Heart left ventricle (tissue), 16 donors: ENCODE measurements at places on chromosomes 7 and 10. TPM values are rescaled to one million over a fixed set of nuclear protein-coding genes. Genes with fewer than 3 reads are reported as not detected.

NUPR2 gene
- total RNA-seq = not detected

DNA sequence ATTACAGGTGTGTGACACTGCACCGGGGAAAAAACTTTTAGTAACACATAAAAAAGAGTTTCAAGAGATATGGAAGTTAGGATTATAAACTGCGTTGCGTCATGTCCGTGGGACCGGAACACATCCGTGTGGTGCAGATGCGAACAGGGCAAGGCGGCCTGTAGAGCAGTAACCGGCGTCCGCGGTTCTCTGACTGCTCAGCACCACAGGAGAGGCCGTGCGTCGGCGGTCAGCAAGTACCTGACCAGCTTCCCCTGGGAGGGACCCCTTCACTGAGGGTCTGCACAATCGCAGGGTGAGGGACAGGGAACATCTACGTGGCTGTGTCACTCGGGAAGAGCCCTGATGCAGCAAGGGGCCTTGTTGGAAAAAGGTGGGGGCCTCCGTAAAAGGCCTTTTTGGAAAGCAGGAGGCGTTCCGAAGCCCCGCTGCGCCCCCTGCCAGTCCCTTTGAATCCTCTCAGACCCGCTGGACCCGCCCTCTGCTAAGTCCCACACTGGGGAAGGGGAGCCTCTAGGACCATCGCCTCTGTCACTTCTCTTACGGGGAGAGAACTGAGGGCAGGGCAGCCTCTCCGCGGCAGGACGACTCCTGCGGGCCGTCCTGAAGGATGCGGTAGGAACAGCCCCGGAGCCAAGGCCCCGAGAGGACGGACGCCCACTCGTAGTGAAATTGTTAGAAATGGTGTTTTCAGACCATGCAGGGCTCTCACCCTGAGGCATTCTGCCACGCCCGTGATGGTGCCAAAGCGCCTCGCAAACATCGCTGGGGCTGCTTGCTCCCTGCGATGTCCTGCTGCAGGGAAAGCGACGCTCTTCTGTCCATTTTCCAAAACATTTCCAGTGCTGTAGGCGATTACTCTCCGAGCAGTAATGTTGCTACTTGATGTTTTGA is 771.6 kb upstream of the COBL start:
- no peaks in the 10 kb centered on the region for H3K36me3 ChIP-seq
- H3K27me3 ChIP-seq = peaks cover 10% of the 10 kb centered on the region
- peak overlapping the region; percentile 20 for H3K4me3 ChIP-seq
- H3K4me1 ChIP-seq = no peaks in the 10 kb centered on the region
- DNase-seq = no peak

PNLIPRP1 gene
- total RNA-seq = not detected

GRCh38 chr10:350981-351501 is 215.8 kb downstream of the ZMYND11 start:
- no peak for DNase-seq
- H3K4me3 ChIP-seq = no peak overlapping the region
- H3K4me1 ChIP-seq = no peaks in the 10 kb centered on the region
- peaks cover 74% of the 10 kb centered on the region for H3K36me3 ChIP-seq

- peaks cover 98% of the 10 kb centered on the region for H3K36me3 ChIP-seq
- H3K27ac ChIP-seq = no peak overlapping the region
- no peak overlapping the region for H3K4me3 ChIP-seq
- DNase-seq = no peak
- H3K4me1 ChIP-seq = no peaks in the 10 kb centered on the region
Measured at GRCh38 chr7:152162287-152162686, 136.8 kb downstream of the GALNT11 start.

ECHS1 gene
- total RNA-seq = 184 TPM

DNA sequence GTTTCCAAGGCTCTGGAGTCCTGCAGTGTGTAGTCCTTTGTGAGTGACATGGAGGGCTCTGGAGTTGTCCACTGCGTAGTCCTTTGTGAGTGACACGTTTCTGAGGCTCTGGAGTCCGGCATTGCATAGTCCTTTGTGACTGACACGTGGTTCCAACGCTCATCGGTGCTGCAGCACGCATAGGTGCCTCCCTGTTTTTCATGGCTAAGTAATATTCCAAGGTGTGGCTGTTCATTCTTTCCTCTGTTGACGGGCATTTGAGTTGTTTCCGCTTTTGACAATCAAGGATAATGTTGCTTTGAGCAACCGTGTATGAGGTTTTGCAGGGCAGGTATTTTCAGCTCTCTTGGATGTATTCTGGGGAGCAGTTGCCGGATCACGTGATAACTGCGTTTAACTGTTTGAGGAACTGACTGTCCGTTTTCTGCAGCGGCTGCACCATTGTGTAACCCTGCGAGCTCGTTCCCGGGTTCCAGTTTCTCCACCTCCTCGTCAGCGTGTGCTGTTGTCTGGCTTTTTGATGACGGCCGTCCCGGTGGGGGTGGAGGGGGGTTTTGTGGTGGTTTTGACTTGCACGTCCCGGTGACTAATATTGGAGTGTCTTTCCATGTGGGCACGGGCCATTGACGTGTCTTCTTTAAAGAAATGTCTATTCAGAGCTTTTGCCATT is 21.1 kb downstream of the FAM20C start:
- H3K4me3 ChIP-seq = no peak overlapping the region
- H3K4me1 ChIP-seq = peaks cover 6% of the 10 kb centered on the region
- H3K27me3 ChIP-seq = no peaks in the 10 kb centered on the region
- DNase-seq = no peak
- peaks cover 32% of the 10 kb centered on the region for H3K36me3 ChIP-seq
- H3K27ac ChIP-seq = no peak overlapping the region

NUTM2A gene
- total RNA-seq = 2.2 TPM
